ENCODE measurements at places on chromosomes 3 and 15.

- no peak for DNase-seq
Measured at GRCh38 chr3:98897701-98898100, 3.8 kb downstream of the DCBLD2 start.

GRCh38 chr3:22916933-22917332 is 286.2 kb upstream of the UBE2E2 start:
- DNase-seq: no peak

DNA sequence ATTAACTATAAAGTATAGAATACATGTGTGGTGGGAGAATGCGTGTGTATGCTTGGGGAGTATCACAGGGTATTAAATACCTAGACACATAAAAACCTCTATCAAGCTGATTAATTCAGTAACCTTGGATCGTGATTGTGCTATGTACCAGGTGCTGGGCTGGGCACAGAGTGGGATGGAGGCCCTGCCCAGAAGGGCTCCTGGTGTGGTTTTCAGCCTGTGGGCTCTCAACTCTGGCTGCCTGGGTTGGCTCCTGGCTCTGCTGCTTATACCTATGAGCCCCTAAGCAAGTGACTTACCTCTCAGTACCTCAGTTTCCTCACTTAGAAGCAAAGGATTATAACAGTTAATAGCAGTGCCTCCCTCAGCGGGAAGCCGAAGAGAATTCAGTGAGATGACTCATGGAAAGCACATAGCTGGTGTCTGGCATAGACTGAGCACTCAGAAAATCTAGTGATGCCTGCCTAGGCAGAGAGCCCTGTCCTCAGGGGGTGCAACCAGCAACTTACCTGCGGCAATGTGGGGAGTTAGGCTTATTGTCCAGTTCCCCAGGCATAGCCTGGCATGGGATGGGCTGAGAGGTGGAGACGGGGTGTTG is 90.6 kb upstream of the MYZAP start:
- DNase-seq: peak; percentile 53

DNA sequence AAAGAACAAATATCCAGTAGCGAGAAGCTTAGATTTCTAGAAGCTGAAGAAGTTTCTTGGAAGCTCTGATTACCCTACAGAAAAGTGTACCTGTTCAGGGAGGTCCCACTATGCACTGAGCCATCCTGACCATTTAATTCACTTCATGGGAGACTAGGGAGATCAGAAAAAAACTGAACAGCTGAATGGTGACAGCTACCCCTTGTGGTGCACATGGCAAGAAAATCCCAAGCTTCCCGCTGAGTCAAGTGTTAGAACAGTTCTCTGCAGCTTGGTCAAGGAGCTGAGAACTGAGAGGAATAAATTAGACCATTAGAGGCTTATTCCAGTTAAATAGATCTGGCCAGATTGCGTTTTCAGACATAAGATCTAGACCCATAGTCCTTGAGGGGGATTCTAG is 197.2 kb upstream of the VEPH1 start:
- peak; percentile 2 for DNase-seq

DNA sequence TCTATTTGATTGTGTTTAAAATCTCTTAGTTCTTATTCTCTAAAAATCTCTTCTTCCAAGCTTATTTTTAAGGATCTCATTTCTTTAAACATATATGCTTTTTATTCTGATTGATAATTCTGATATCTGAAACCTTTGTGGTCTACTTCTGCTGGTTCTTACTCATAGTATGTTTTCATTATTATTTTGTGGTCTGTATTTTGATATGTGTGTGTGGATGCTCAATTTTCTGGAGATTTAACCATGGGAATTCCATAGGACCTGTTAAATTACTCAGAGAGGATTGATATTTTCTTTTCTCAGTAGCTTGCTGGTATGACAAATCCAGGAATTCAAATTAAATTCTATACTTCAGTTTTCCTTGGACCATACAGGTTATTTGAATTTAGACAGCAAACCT is 14.7 kb upstream of the HHLA2 start:
- no peak for DNase-seq

DNA sequence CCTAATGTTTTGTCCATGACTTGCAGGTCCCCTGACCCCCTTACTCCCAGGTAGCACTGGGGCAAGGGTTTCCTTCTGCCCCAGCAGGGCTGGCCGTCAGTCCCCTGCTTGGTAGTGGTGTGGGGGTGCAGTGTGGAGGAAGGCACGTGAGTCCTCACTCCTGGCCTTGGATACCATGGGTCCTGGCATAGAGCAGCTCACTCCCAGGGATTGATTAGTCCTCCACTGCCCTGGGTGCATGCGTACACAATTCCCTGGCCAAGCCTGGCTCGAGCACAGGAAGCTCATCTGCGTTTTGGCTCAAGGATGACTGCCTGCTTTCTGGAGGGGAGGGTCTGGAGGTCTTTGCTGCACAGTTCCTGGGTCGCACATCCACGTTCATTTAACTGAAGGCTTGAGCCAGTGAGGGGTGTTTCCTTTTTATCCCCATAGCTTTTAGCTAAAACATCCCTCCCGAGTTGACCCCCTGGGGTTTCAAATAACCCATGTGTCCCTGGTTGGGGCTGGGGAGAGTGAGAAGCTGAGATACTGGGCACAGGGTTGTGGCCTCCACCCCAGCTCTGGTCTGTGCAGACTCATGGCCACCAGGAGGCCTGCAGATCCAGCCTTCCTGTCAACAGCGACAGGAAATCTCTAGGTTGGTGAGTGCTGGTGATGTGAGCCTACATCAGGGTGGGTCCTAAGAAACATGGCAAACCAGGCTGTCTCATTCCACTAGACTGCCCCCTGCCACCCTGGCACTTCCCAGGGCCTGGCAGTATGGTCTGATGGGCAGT is 11.5 kb downstream of the HEMK1 start:
- no peak for DNase-seq

- DNase-seq: no peak
Measured at GRCh38 chr3:16305111-16305541, 40.1 kb downstream of the OXNAD1 start.

DNA sequence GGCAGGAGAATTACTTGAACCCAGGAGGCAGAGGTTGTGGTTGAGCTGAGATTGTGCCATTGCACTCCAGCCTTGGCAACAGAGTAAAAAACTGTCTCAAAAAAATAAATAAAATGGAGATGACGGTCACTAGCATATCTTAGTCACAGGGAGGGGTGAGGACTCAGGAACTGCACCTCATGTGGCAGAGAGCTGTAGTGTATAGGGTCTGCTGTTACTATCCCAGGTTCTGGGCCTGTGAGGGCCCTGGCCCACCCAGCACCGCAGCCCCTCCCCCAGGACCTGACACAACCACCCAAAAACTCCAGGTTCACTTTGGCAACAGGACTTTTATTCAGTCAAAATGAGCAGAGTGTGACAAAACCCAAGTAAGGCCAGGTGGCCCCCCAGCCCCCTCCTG is 22.3 kb downstream of the RNU5B-1 start:
- DNase-seq: no peak

DNA sequence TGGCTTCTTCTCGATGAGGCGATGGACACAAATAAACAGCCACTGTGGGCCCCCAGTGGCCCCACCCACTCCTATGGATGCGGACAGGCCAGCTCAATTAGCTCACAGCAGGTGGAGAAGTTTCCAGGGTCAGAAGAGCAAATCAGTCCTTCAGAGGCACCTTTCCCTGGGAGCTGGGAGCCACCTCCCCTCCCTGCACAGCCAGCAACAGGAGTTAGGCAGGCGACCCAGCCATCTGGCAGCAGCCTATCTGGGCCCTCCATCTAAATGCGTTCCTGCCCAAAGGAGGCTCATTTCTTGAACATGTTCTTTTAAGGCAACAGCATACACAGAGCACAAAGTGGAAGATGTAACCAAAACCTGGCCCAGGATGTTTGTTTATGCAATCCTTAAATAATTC is 211.9 kb upstream of the ARRDC4 start:
- DNase-seq: no peak

- DNase-seq: no peak
Measured at GRCh38 chr3:123140550-123140949, 61.2 kb upstream of the SEC22A start.

GRCh38 chr3:193853511-193854219 is 260.7 kb downstream of the OPA1 start:
- DNase-seq: no peak

DNA sequence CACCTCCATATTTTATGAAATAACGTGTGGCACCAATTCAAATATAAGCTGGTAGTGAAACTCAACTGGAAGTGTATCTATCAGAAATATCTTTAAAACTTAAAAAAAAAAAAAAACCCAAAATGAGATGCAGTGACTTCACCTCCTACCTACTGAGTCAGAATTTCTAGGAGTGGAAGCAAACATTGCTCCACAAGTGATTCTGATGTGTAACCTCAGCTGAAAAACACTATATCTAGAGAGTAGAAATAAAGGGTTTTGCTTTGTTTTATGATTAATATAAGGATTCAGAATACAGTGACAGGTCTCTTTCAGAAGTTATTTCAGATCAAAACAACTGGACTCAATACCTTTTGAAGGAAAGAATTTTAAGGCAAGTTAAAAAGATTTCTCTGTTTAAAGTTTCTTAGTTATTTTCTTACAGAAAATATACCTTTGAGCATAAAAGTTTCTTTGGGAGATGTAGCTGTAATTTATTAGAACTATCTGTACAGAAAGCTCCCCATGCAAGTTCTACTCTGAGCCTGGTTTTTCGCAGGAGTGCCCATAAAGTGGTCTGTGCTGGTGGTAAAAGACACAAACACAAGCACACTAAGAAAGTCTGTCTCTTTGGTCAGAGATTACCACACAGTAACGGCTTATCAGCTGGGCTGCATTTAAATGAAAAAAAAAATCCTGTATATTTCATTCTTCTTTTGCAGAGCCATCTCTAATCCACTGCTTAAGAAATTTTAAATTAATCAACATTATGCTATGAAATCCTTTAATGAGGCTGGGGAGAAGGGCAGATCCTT is 59.9 kb upstream of the PPIB start:
- DNase-seq: peak; percentile 41

DNA sequence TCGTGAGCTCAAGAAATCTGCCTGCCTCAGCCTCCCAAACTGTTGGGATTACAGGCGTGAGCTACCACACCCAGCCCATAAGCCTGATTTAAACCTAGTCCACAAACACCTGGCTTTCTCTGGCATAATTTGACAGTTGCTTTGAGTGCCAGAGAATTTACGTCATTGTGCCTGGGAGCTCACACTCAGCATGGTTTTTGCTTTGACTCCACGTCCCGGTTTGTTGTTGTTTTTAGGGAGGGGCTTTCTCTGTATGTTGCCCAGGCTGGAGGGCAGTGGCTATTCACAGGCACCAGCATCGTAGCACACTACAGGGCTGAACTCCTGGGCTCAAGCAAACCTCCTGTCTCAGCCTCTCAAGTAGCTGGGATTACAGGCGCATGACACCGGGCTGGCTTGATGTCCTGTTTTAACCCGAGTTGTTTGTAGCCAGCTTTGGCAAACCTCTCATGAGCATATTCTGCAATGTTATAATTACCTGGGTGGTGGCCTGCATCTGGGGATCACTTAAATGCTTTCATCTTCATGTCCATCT is 32.7 kb downstream of the CEMIP start:
- DNase-seq: no peak

DNA sequence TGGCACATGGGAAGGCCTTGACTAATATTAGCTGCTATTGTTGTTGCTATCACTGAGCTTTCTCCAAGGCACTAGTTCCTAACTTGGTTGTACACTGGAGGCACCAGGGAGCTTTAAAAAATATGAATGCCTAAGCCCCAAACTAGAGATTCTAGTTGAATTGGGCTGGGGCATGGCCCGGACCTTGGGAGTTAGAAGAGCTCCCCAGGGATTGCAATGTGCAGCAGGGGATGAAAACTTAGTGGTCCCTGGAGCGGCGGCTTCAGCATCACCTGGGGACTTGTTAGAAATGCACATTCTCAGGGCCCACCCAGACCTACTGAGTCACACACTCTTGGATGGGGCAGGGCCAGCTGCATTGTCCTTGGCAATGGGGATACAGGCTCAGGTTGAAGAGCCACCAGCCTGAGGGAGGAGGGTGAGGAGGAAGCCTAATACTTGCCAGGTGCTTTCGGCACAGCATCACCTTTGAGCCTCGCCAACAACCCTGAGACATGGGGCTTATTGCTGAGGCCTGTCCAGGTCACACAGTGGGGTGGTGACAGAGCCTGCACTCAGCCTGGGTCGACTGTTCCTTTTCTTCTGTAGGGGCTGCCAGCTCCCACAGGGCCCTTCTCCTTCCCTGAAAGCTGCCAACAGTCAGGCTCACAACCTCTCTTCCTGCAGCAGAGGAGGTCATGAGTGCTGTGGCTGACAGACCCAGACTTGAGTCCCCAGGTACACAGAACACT is 84.5 kb downstream of the ATP2B2 start:
- DNase-seq: no peak

DNA sequence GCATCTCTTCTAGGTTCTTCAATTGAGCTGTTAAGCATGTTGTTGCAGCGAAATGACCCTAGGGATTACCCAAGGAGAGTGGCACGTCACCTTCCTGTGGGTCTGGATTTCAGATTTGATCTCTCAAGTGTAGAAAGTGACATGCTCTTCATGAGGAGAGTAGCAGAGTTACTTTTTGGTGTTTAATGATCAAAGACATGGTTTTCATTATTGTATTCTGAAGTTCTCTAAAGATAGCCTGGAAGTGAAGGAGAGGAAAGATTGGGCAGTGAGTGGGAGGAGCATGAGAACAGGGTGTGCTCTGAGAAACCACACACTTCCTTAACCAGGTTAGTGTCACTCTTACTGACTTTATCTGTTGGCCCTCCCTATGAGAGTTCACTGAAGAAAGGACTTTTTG is 153.6 kb downstream of the AKAP13 start:
- no peak for DNase-seq

GRCh38 chr15:41492597-41493204 is 973 bp upstream of the ITPKA start:
- peak; percentile 51 for DNase-seq

DNA sequence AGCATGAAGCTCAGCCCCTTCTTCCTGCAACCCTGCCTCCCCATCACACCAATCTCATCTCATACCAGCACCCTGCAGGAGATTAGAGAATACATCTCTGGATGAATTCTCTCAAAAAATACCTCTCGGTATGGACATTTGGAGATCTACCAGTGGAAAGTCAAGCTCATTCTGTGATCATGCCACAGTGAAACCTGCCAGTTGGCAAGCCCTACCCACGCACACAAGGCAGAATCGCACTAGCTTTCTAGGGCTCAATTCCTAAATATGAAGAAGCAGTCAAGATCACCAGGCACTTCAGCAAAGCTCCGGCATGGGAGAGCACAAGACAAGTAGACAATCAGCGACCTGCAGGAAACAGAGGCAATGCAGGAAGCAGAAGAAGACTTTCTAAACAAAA is 221.2 kb downstream of the NTRK3 start:
- no peak for DNase-seq
